ENCODE measurements at places on chromosomes 6 and 20.

GRCh38 chr6:82129797-82130196, 117.7 kb downstream of the IBTK start:
- no peak for DNase-seq

- DNase-seq: no peak
Observed at GRCh38 chr20:38357653-38358207, 11.4 kb downstream of the LBP start.

DNA sequence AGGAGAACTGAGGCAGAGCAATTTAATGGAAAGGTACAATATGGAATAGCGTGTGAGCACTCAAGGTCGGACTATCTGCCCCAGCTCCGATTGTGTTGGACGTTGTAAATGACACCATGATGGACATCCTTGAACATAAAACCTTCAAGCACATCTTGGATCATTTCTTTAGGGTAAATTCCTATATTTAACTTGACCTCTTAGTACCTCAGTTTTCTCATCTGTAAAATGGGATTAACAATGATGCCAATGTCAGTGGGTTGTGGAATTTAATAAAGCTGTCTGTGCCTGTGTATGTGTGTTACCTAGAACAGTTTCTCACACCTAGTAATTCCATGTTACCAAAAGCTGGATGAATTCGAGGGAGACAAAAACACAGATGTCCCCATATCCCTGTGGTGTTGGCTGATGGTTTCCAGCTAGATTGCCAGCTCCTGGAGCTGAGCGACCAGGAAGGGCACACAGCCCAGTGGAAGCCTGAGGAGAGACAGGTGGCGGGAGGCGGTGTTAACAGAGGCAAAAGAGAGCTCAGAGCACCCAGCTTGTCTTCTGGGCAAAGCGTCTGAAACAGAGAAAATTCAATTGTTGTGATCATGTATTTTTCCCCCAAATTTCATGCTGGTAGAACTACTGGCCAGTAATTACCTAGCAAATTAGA, 32.6 kb downstream of the MDFI start:
- DNase-seq: no peak

GRCh38 chr6:77987035-77987384, 334.2 kb downstream of the MEI4 start:
- DNase-seq: no peak

GRCh38 chr6:130459316-130459715, 93.5 kb downstream of the TMEM200A start:
- DNase-seq: no peak

- DNase-seq: no peak
Observed at GRCh38 chr20:33359399-33360261, 41.7 kb downstream of the CDK5RAP1 start.

- no peak for DNase-seq
Observed at GRCh38 chr6:3366596-3367413, 90.0 kb downstream of the SLC22A23 start.

GRCh38 chr20:45938727-45939438, 4.4 kb downstream of the PCIF1 start:
- DNase-seq: peak; percentile 39

DNA sequence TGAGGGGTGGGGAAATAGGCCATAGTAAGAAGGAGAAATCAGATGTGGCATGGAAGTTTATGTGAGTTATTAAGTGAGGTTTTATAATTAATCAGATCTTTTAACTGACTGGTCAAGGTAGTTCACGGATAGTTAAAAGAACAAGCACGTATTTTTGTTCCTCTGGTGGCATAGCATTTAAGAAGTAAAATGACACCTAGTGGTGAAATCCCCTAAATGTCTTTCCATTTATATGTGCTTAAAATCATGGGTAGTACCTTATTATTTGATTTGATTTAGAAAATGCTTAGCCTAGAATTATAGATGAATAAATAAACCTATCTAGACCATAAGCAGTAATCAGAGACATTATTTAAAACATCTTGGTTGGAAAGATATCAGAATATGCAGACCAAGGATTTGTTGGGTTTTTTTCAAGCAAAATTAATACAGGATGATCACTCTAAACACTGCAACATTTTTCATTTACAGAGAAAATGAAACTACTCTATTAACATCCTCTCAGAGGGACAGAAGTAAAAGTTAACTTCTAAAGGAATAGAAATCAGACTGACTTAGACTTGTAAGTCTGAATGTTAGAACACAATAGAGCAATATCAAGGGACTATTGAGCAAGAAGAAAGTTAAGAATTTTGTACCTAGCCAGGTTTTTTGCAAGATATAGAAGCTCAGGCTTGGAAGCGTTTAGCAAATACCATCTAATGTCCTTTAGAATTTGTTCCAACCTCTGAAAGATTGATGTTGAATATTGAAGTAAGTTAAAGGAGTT, 81.1 kb downstream of the STXBP5 start:
- no peak for DNase-seq

GRCh38 chr20:58598211-58599015, 52.7 kb upstream of the STX16 start:
- DNase-seq: no peak

DNA sequence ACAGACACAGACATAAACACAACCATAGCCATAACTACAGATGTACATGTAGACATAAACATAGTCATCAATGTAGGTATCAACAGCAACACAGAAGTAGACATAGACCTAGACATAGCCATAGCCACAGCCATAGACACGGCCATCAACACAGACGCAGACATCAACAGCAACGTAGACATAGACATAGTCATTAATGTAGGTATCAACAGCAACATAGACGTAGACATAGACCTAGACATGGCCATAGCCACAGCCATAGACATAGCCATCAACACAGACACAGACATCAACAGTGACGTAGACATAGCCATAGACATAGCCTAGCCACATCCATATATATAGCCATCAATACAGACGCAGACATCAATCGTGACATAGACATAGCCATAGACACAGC, 258.3 kb upstream of the FOXQ1 start:
- no peak for DNase-seq

DNA sequence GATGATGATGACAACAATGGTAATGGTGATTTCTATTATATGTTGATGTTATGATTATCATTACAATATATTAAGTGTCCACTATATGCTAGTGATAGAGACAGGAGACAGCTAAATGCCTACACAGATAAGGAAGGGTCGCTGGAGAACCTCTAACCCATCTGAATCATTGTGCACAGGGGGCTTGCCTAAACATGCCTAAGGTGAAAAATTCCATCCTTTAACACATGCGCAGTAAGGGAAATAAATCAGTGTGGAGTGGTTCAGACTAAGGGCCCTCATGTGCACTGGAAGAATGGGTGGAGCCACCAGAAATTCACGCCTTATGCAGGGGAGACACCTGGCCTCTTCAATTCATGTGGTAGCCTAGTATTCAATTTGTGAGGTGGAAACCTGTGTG, 120.4 kb downstream of the TPBG start:
- DNase-seq: no peak

DNA sequence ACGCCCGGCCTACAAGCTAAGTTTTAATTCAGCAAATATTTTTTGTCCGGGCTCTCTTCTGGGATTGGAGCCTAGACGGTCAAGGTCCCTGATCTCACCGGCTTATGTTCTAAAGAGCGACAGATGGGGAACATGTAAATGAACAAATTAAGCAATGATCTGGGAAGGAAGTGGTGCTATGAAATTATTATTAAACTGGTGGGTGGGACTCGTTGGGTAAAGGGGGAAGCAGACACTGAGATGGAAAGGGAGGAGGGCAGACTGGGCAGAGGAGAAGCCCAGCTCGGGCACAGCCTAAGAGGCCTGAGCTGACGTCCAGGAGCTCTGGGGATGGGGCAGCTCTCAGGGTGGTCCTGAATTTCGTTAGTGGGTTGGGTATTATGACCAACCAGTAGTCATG, 81.8 kb upstream of the AGPAT4 start:
- DNase-seq: no peak

- no peak for DNase-seq
Observed at GRCh38 chr6:169047345-169047744, 206.3 kb downstream of the THBS2 start.

- no peak for DNase-seq
Observed at GRCh38 chr6:103838457-103838856, 1021.3 kb downstream of the HACE1 start.

GRCh38 chr6:97917369-97917768, 634.4 kb upstream of the MMS22L start:
- peak; percentile 4 for DNase-seq

- DNase-seq: no peak
Observed at GRCh38 chr20:61332016-61332975, 80.2 kb downstream of the CDH4 start.

GRCh38 chr6:52416629-52417151, 3.5 kb upstream of the EFHC1 start:
- peak; percentile 75 for DNase-seq

- no peak for DNase-seq
Observed at GRCh38 chr20:18263723-18264122, 24.6 kb upstream of the ZNF133 start.

GRCh38 chr6:156647140-156647784, 129.9 kb upstream of the ARID1B start:
- DNase-seq: no peak
